Central memory CD8-positive, alpha-beta T cell (primary cell): ENCODE measurements at places on chromosomes 6 and 20.

- DNase-seq = no peak
These were observed 110.1 kb downstream of the HIVEP2 start for GRCh38 chr6:142834853-142835252.

DNA sequence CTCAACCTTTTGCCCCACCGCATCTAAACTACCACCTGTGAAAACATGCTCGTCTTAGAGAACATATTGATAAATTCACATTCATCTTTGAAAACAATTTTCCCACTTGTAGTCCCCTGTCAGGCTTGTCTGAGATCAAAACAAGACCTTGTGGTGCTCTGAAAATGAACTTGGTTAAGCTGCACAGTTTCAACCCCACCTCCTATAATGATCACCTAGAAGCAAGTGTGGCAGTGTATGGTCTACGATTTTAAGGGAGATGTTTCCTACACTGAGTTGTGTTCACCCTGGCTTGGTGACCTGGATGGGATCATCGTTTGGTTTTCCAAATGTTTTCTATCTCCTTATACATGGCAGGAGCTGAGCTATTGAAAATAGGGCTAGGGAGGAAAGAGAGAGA, 539.4 kb downstream of the DOK5 start:
- no peak for DNase-seq

- no peak for DNase-seq
These were observed 260.9 kb downstream of the GMDS start for GRCh38 chr6:1984346-1984994.

GRCh38 chr6:20292905-20293304, 80.6 kb upstream of the MBOAT1 start:
- DNase-seq = no peak

- DNase-seq = no peak
These were observed 139.5 kb upstream of the MYLIP start for GRCh38 chr6:15989397-15989796.

- no peak for DNase-seq
These were observed 361.0 kb downstream of the TAF4 start for GRCh38 chr20:61704661-61705060.
